ENCODE measurements at places on chromosomes 5 and 9. TPM values are rescaled to one million over a fixed set of nuclear protein-coding genes. Genes with fewer than 3 reads are reported as not detected.
A peak's percentile ranks its signal among the peaks of the same experiment; 100 is the strongest.

ZNF484 gene
- 24.6 TPM for total RNA-seq

DNA sequence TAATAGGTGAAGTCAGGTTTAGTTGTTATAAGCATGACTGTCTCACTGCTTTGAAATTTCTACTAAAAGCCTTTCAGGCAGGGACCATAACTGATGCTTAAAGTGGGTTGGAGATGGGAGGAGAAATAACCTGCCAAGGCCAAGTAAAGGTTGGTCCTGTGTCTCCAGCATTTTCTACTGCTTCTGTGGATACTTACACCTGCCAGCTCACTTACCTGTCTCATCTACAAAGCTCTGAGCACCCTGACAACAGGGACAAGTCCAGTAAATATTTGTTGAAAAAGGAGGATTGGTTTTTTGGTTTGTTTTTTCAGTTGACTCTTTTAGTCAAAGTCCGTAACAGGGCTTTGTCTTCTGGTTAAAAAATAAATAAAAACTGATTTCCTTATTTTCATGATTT, 38.6 kb downstream of the GRAMD2B start:
- no peak for DNase-seq

COL5A1 gene
- total RNA-seq, result 1,367 TPM

ACOT12 gene
- 4.6 TPM for total RNA-seq

DNA sequence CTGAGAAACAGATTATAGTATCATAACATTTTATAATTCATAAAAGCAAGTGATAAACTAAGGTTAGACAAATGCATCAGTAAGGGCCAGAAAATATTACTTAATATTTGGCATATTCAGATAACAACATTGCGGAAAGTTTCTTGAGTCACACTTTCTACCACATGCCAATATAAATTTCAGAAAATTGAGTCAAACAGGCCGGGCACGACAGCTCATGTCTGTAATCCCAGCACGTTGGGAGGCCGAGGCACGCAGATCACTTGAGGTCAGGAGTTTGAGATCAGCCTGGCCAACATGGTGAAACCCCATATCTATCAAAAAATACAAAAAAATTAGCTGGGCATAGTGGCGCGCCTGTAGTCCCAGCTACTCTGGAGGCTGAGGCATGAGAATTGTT, 47.1 kb downstream of the SLC38A9 start:
- DNase-seq, result no peak

GPR150 gene
- not detected for total RNA-seq

DNA sequence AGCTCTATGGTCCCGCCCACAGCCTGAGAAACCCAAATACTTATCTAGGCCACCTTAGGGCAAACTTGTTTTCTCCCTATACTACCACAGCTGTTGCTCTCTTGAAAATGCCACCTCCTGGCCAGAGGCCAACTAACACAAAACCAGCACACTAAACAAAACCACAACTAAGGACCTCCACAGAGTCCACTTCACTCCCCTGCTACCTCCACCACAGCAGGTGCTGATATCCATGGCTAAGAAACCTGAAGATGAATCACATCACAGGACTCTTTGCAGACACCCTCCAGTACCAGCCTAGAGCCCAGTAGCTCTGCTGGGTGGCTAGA, 108.4 kb downstream of the ALDH1A1 start:
- no peak for DNase-seq

DNA sequence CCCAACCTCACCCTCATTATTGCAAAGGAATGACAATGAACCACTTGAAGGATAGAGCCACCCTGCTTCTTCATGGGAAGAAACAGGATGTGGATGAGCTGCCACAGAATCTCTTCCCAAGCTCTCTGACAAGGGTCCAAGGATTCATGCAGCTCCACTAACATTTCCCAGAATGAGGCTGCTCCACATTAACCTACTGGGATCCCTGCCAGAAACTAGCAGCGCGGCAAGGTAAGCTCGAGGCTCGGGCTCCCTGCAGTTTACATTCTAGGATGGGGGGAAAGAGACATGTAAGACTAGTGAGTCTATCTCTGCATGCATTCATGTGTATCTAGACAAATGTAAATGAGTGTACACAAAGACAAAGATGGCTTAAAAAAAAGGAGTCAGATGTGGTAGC, 12.1 kb downstream of the DCAF12 start:
- no peak for DNase-seq

GRCh38 chr9:125691869-125692268, 15.1 kb downstream of the MAPKAP1 start:
- DNase-seq, result no peak

GRCh38 chr5:134634227-134634626, 1.6 kb upstream of the SAR1B start:
- DNase-seq, result no peak

DNA sequence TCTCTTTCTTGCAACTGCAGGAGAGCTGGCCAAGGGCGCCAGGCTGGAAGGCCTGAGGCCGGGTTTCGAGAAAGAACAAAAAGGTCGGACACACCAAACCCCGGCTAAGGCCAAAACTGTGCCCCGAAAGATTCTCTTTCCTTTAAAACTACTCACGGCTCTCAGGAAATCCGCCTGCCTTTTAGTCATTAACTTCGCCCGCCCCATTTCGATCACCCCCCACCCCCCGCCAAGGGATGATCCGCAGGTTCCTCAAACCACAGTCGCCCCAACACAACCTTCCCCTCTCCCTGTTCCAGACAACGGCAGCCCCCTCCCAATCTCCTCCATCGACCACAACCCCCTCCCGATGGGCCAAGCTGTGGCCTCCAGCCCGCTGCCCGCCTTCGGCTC, 536 bp downstream of the FEM1C start:
- DNase-seq, result no peak

PCDHA4 gene
- 1.9 TPM for total RNA-seq

GRCh38 chr9:133237035-133237731, 28.1 kb upstream of the OBP2B start:
- DNase-seq, result peak; percentile 51

PKN3 gene
- total RNA-seq, result 1.7 TPM

GRCh38 chr5:56501781-56502557, 268.8 kb upstream of the ANKRD55 start:
- no peak for DNase-seq

DNA sequence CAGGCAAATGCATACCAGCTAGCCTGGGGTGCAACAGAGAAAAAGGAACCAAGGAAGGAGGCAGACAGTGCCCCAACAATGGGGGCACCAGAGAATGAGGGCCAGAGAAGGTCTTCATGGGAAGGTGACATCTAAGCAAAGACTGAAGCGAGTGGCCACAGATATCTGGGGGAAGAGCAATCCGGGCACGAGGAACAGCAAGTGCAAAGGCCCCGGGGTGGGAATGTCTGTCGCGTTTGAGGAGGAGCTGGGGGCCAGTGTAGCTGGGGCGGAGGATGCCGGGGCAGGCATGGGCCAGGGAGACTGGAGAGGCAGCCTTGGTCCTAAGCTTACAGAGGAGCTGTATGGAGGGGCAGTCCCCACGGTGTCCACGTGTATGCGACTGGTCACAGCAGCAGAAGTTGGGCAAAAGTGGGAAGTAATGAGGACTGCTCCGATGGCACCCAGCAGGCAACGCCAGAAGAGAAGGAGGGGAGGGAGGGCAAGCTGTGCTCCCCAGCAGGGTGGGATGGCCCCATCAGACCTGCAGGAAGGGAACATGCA, 19.1 kb downstream of the EEIG1 start:
- DNase-seq, result no peak

- no peak for DNase-seq
These were observed 291.8 kb downstream of the CDH10 start for GRCh38 chr5:24353016-24353415.

DNA sequence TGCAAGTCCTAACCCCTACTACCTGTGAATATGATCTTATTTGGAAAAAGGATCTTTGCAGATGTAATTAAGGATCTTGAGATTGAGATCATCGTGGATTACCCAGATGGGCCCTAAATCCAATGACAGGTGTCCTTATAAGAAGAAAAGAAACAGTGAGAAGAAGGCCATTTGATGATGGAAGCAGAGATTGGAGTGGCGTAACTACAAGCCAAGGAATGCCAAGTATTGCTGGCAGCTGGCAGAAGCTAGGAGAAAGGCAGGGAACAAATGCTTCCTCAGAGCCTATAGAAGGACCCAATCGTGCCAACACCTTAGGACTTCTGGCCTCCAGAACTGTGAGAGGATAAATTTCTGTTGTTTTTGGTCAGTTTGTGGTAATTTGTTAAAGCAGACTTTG, 70.1 kb upstream of the PALM2AKAP2 start:
- no peak for DNase-seq

MAMDC2 gene
- 3.1 TPM for total RNA-seq
